Fibroblast of skin of right quadriceps (primary cell): ENCODE measurements at places on chromosomes 5 and 9.
A peak's percentile ranks its signal among the peaks of the same experiment; 100 is the strongest.

DNA sequence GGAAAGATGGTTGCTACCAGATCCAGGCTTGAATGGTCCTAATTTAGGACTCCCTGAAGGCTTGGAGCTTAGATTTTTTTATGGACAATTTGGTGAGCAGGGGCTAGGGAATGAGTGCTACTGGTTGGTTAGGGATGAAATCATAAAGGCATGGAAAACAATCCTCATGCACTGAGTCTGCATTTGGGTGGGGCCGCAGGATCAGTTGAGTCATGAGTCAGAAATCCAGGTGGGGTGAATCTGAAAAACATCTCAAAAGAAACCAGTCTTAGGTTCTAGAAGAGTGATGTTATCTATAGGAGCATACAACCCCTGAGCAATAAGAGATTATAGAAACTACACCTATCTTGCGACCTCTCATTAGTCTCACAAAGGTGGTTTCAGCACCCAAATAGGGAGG is 300.0 kb downstream of the KIF4B start:
- DNase-seq: no peak

- DNase-seq: no peak
Measured at GRCh38 chr5:142602720-142603245, 83.1 kb downstream of the FGF1 start.

GRCh38 chr9:27469550-27469949 is 54.5 kb upstream of the IFNK start:
- DNase-seq: no peak

GRCh38 chr5:36264202-36264760 is 22.6 kb upstream of the NADK2 start:
- no peak for DNase-seq

DNA sequence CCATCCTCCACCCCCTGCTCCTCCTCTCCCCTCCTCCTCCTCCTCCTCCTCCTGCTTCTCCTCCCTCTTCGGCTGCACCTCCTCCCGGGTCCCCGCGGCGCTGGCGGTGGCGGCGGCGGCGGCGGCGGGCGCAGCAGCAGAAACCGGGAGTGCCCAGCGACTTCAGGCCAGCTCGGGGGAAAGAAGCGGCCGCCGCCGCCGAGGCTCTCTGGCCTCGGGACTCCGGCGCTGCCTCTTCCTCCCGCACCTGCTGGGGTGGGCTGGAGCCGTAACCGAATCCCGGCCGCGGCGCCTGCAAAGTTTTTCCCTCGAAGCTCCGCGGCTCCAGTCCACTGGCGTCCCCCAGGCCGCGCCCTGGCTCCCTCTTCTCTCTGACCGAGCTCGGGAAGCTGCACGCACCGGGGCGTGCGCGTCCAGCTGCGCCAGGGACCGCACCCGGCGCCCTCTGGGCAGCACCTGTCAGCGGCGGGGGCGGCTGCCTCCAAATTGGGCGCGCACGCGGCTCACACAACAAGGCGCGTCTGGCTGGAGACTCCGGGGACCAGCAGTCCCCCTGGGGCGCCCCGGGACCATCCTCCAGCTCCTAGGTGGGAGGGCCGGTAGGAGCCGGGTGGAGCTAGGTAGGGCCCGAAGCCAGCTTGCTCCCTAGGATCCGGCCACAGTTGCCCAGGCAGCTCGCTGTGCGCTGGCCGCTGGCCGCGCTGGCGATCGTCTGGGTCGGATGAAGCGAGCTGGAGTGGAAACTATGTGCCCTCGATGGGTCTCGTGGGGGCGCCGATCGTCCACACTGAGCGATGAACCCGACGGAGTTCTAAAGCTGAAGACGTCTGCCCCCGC is at the start of gene MCTP1:
Gene MCTP1 (minus strand): TSS at position 523 of the 837 bp plus-strand sequence.
- DNase-seq: peak; percentile 9

DNA sequence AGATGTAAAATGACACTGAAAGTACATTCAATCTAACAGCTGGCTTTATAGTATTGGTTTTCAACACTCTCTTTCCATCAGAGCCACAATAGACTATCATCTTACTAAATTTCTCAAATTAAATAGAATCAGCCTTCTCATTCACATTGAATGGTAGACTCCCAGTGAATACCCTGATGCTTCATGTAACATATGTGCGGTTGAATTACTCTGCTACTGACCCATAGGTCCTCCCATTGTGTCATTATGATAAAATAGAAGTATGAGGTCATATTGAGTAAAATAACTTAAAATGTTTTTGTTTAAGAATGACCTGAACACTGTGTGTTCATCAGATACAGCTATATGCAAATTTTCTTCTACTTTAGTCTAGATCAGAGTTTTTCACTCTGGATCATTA is 75.9 kb upstream of the ADAMTSL1 start:
- no peak for DNase-seq
